ENCODE measurements at places on chromosomes 5 and 9.
A peak's percentile ranks its signal among the peaks of the same experiment; 100 is the strongest.

DNA sequence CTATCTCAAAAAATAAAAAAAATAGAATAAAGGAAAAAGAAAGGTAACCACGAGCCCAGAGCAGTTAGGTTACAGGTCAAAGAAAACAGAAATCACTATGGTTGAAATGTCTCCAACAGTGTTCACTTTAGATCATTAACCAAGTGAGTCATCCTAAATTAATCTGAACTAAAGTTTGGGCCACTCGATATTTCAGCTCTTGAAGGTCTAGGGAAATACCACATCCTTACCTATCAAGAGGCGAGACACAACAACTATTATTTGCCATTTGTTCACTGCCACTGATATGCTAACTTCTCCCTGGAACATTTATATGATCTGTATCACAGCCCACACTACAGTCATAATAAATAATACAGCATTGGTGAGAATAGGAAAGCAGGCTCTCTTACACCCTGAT, 111.3 kb upstream of the NR5A1 start:
- no peak for DNase-seq

DNA sequence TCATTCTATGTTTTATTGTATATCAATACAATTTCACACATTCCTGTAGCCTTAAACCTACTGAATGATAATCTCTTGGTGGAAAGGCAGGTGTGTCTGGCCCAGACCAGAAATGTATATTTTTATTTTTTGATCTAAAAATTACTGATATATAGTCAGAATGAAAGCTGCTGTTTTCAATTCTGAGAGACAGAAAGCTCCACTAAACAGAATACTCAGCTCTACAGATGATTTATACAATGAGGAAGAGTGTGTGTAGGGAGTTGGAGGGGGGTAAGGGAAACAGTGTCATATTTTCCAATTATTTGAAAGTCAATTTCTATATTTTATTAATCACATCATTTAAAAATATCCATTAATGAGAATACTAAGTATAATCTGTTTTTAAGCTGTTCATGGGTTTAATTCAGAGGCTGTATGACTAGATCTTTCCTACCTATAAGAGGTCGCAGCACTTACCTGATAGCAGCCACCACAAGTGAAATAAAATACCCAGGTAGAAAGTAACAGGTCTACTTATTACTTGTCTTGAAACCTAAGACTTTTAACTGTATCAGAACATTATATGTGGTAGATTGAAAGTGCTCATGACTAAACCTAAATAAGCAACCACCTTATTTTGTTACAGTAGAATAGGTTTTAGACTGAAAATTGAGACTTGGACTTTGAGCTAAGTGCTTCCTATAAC, 183.4 kb downstream of the TMC1 start:
- no peak for DNase-seq

DNA sequence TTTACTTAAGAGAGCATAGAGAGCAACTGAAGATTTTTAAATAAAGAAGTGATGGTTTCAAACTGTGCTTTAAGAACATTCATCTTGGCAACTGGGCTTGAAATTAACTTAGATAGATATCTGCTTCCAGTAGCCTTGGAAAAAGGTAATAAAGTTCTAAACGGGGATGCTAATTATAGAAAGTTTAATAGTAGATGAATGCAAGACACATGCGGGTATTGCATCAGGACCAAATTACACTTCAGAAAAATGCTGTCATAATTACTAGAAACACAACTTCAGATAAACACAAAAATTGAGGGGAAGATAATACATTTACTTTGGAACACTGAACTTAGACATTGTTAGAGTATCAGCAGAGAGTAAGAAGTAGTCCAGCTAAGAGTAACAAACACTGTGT, 227.7 kb upstream of the SNX2 start:
- DNase-seq, result no peak

GRCh38 chr5:169192536-169192935, 108.4 kb downstream of the SLIT3 start:
- DNase-seq, result no peak

GRCh38 chr5:56175488-56175887, 57.6 kb downstream of the ANKRD55 start:
- no peak for DNase-seq

DNA sequence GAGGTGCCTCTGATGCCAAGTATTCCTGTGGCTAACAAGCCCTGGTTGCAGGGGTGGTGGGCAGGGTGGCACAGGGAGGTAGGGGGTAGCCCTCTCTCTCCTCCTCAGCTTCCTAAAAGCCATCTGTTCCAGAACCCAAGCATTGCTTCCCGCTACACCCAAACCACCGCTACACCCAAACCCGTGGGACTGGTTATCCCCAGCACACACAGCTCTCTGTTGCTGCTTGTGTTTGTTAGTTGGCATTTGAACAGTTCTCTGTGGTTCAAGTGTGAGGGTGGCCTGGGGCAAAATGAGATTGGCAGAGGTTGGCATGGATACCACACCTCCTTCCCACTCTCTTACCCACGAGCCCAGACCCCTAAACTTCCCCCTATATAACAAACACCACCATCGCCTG, 40.4 kb downstream of the SPARC start:
- DNase-seq, result no peak

DNA sequence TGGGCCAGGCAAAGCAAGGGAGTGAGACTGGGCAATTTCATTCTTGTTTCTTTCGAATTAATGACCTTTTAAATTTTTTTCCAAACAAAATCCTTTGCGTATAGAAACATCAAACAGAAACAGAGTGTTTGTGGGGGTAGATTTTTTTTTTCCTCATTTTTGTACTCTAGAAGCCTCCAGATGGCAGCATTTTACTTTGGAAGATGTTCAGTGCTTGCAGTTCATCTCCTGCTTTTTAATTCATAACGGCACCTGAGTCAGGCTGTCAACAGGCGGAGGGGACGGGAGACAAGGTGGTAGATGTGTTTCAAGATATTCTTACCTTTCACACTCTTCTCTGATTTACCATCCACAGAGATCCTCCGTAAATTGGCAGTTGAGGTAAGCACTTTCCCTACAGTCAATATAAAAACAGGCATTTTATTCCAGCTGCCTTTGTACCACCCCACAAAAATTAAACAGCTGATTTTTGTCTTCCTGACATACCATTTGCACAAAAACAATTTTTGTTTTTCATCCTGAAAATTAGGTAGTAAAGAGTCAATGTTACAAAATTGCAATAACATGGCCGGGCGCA, 99.5 kb upstream of the FBXL17 start:
- no peak for DNase-seq

DNA sequence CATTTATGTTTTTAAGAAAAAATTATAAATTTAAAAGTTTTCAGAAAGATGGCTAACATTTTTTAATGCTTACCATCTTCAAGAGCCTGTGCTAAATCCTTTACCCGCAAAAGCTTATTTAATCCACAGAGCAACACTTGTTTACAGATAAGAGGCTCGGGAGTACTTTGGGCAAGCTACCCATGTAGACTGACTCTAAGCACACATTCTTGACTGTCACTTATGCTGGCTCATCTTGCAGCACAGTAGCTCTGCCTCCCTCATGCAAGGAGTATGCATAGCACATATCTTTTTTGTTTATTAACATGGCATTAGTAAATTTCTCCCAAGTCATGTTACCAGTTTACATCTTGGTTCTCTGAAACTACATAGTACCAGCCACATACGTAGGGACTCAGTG, 14.7 kb downstream of the SH3RF2 start:
- DNase-seq, result no peak

- no peak for DNase-seq
These were observed 147.1 kb downstream of the ZNF608 start for GRCh38 chr5:124599028-124599973.

- no peak for DNase-seq
These were observed 26.1 kb upstream of the GLIPR2 start for GRCh38 chr9:36110434-36110833.

DNA sequence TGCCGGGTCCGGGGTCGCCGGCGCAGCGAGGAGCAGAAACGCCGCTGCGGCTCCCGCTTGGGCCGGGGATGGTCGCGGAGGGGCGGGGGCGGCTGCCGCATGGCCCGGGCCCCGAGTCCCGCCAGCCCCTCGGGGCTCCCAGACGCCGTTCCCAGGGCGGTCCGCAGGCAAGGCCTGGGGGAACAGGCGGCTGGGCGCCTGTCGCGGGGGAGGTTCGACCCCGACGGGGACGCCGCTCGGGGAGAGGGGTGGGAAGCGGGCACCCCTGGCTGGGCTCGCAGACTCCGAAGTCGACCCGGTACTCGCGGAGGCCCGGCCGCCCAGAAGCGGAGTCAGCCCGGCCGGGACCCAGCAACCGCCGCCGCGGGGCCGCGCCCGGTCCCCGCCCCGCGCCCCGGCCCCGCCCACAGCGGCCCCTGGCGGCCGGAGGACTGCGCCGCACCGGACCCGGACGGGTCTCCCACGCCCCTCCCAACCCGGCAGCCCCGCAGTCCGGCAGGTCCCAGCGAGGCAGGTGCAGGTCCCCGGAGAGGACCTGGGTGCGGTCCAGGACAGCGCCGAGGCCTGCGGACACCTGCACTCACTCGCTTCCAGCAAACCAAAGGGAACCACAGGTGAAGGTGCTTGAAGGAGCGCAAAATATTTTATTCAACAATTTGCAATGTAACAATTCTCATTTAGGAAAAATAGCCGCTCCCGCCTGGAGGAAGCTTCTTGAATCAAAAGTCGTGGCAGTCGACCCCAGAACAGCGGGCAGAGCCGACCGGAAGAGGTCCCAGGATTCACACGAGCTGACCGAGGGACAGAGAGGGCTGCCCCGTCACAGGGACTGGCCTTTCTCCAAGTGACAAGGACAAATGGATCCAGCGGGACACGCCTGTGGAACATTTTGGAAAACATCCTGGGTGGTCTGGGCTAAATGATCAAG, at the start of gene INPP5E:
INPP5E (minus strand) TSS at position 365 of the 928 bp plus-strand sequence. CDS start 426 bp downstream, outside the sequence.
- DNase-seq, result peak; percentile 42

DNA sequence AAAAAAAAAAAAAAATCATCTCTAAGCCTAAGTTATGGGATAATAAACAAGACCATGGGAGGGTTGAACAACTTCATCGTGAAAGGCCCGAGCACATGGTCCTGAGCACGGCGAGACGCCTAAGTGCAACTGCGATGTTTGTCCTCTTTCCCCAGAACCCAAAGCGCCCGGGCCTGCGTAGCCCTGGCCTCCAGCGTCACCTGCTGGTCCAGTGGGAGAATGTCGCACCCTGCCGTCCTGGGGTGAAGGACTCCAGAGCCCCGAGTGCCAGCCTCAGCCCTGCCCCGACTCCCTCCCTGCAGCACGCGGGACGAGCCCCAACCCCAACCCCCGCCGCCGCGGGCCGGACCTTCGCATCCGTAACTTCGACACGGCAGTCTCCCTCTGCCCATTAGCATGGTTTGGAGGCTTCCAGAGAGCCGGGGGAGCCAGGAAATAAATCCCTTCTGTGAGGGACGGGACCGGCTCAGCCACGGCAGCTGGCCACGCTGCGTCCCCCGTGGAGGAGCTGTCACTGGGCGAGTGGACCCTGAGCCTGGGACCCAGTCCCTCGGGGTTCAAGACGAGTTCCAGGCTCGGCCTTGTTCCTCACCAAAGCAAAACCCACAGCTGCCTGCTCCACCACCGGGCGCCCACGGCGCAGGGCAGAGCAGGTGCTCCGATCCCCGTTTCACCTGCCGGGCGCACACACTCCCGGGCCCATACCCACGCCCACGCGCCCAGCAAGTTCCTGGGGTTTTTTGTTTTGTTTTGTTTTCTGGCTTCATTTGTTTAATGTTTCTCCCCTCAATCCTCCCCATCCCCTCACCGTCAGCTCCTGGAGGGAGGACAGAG, 132.5 kb upstream of the HAND1 start:
- peak; percentile 17 for DNase-seq

DNA sequence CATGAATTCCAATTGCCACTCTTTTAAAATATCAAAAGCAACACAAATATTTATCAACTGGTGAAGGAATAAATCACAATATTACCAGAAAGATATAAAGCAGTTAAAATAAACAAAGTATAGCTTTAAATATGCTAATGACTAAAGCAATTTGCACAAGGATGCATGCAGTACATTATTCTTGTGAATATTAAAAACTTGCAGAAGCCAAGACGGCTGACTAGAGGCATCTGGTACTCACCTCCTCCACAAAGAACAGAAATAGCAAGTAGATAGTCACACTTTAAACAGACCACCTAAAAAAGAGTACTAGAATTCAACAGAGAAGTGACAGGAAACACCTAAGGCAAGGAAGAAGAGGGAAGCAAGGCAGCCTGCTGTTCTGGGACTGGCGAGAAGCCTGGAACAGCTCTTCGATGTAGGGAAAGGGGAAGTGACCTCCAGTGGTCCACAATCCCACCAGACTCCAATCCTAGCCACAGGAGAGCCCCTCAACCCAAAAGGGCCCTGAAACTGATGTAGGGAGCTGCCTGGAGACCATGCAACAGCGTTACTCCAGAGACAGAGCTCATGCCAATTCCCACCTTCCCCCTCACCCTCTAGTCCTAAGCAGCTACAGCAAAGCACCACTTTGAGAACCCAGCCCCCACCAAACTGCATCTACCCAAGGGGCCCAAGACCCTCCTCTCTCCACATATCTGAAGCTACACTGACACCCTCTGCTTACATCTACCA, 86.3 kb downstream of the LPAR1 start:
- no peak for DNase-seq

- no peak for DNase-seq
These were observed 49.5 kb upstream of the FBXL7 start for GRCh38 chr5:15450473-15450872.

DNA sequence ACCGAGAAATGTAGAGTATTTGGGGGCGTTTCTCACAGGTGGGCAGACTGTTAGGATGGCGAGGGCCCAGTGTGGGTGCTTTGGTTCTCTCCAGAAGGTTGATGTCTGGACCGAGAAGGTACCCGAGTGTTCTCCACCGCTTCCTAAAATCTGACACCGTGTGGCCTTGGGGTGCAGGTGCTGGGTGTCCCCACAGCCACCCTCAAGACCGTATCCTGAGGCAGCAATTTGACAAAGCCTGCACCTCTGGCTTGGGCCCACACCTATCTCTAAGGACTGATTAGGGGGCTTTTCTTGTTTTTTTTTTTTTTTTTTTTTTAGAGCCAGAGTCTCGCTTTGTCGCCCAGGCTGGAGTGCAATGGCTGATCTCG, 1.3 kb downstream of the PPP1R26 start:
- no peak for DNase-seq

- DNase-seq, result no peak
These were observed 710 bp downstream of the WNK2 start for GRCh38 chr9:93184432-93185265.

- DNase-seq, result no peak
These were observed 3.8 kb upstream of the SHC3 start for GRCh38 chr9:89182369-89182768.

GRCh38 chr5:157682257-157682656, 10.9 kb downstream of the C5orf52 start:
- DNase-seq, result no peak

GRCh38 chr5:39452846-39453245, 28.1 kb upstream of the DAB2 start:
- no peak for DNase-seq

DNA sequence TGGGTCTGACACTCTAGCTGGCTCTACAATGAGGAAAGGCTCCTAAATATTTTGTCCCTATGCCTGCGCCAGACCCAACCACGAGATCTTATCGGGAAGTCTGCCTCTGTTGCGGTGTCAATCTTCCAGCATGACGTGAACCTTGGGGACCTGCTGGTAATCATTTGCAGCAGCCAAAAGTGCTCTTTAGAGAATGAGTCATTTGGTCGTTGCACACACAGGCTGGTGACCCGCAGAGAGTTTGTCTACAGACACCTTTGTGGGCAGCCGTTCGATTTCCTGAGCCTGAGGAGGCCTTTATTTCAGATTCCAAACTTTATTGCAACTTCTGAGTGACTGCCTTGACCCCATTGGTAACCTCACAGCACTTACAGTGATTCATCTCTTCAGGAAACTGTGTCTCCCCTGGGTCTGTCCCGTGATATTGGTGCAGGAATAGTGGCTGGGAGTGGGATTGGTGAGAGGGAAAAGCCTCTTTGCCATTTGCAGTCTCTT, 326.1 kb downstream of the NSG2 start:
- no peak for DNase-seq

- peak; percentile 25 for DNase-seq
These were observed 2.2 kb downstream of the GAS1 start for GRCh38 chr9:86944796-86945727.
